ENCODE measurements at places on chromosomes 2 and 18.

GRCh38 chr2:71223767-71224333, 3.1 kb downstream of the PAIP2B start:
- DNase-seq: no peak

DNA sequence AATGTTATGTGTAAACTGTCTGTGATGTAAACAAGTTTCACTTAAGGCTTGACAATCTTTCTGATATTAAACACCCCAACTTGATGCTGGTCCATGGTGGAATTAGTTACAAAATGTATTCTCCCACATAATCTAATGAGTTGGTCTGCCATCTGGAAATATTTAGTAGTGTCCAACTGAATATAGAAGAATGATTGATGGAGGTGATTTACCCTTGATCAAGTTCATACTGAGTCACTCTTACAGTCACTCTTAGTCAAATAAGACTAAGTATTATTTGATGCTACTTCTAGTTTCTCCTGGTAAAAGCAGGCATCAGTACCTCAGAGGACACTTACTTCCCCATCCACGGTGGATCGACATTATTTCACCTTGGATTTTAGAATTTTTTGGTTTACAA, 198.1 kb downstream of the SATB2 start:
- no peak for DNase-seq

- no peak for DNase-seq
Observed at GRCh38 chr2:240822280-240822847, 2.3 kb upstream of the KIF1A start.

GRCh38 chr2:45851111-45851510, 199.6 kb downstream of the PRKCE start:
- no peak for DNase-seq

DNA sequence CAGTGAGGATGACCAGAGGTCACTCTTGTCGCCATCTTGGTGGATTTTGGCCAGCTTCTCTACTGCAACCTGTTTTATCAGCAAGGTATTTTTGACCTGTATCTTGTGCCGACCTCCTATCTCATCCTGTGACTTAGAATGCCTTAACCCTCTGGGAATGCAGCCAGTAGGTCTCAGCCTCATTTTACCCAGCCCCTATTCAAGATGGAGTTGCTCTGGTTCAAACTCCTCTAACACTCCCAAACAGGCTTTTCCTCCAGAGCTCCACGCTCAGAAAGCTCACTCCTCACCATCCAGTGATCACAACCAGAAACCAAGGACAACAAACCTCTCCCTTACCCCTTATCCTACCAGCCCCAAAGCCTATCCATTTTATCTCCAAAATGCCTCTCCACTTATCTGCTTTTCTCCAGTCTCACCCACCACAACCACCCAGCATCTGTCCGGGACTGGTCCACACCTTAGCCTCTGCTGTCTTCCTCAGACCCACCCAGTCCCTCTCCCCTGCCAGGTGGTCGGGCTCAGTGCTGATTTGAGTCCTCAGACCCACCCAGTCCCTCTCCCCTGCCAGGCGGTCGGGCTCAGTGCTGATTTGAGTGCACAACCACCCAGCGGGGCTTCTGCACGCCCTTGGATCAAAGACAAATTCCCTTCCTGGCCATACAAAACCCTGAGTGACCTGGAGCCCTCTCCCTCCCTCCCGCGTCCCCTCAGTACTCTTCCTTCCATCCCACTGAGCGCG, 11.7 kb upstream of the SMAD7 start:
- no peak for DNase-seq

- no peak for DNase-seq
Observed at GRCh38 chr2:239353692-239354091, 47.1 kb downstream of the HDAC4 start.
